ENCODE measurements at places on chromosomes 1 and 21. TPM values are rescaled to one million over a fixed set of nuclear protein-coding genes. Genes with fewer than 3 reads are reported as not detected.

Gene HSPB7
- total RNA-seq, result 342 TPM

Gene FNDC5
- 0.96 TPM for total RNA-seq

Gene CRYBG2
- total RNA-seq, result 0.06 TPM

DNA sequence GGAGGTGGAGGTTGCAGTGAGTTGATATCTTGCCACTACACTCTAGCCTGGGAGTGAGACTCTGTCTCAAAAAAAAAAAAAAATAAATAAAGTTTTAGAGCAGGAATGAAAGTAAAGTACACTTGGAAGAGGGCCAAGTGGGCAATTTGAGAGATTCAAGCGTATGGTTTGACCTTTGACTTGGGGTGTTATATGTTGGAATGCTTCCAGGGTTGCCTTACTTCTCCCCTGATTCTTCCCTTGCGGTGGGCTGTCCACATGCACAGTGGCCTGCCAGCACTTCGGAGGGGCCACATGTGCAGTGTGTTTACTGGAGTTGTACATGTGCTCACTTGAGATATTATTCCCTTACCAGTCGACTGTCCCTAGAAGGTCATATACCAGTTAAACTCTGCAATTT lies 295.5 kb upstream of the PROX1 start:
- no peak for DNase-seq

- DNase-seq, result no peak
These were observed 27.5 kb upstream of the ANGPTL1 start for GRCh38 chr1:178898401-178898800.

Data from mesenteric fat pad (tissue), 1 donor.